ENCODE measurements at places on chromosomes 11 and 22. TPM values are rescaled to one million over a fixed set of nuclear protein-coding genes. Genes with fewer than 3 reads are reported as not detected.

DNA sequence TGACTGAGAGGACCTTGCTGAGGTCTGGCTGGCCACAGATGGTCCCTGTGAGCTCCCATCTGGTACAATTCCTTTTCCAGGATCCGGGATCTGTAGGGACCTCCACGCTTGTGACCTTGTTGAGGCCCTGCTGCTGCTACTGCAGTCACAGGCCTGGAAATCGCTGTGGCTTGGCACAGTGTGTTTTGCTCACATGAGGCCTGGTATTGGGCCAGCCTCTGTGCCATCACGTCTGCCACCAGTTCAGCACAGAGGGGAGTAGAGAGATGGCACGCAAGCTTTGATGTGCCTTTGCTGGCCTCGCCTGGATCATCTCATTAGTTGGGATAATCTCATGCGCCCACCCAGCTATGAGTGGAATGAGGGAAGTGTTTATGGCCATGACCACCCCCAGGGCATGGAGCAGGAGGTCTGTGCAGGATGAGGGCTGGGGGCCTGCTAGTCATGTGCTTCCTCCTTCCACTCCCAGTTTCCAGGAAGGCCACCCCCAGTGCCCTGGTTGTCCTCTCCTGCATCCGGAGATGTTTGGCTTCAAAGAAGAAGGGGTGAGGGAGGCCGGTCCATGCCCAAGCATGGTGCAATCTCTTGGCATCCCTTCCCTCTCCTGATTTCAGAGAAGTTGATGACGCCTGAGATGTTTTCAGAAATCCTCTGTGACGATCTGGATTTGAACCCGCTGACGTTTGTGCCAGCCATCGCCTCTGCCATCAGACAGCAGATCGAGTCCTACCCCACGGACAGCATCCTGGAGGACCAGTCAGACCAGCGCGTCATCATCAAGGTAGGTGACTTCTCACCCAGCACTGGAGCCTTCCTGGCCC, 22.4 kb downstream of the DERL3 start:
- no peak for DNase-seq

- no peak for DNase-seq
Observed at GRCh38 chr11:75689863-75690609, 21.2 kb upstream of the MAP6 start.

DNA sequence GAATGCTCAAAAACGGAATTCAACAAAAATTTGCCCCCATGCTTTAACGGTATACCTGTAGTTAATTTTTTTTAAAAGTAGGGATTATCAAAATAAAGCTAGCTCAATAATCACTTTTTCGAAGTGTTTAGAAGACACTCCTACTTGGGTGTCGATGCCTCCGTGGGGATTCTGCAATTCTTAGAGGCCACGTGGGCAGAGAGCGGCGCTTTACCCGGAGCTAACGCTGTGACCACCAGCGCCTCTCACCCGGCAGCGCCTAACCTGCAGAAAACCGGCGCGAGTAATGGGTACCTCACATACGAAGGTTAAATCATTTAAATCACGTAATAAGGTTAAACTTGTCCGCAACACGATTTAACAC, 583 bp downstream of the TAF1D start:
- no peak for DNase-seq

DNA sequence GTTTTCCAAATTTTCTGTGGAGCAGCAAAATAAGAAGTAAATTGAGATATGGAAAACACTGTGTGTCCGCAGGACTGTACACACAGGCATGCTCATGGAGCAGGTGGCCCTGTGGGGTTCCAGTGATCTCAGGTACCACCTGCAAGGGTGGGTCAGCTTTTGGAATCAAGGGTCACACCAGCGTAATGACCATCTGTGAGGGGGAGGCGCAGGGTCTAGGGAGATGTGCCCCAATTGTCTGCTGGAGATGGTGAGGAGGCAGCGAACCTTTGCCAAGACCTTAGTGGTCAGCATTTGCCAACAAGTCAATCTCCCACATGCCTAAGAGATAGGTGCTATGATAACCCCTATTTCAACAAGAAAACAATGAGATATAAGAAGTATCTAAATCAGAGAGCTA, 49.4 kb downstream of the SHANK2 start:
- no peak for DNase-seq

DNA sequence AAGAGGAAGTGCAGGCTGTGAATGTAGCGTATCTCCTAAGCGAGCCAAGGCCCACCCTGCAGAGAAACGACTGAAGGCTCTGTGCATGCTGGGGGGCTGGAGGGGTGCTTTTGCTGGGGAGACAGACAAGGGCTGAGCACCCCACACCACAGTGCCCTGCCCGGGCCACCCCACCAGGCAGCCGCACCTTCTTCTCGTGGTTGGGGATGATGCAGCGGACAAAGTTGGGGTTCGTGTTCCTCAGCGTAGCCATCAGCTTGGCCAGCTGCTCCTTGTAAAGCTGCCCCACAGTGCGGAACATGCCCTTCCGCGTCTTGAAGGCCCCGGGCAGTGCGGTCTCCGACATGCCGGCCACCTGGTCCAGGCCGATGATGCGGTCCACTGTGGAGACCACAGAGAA, 53.3 kb downstream of the APOL1 start:
- no peak for DNase-seq

GRCh38 chr11:93529707-93530467, 13.3 kb downstream of the SMCO4 start:
- DNase-seq = no peak

DNA sequence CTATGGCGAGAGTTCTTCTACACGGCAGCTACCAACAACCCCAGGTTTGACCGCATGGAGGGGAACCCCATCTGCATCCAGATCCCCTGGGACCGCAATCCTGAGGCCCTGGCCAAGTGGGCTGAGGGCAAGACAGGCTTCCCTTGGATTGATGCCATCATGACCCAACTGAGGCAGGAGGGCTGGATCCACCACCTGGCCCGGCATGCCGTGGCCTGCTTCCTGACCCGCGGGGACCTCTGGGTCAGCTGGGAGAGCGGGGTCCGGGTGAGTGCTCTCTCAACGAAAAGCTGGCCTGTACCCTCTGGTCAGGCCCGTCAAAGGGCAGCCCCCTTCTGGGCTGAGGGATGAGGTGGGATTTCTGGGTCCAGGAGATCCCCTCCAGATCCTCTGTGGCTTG, 15.9 kb upstream of the MAPK8IP1 start:
- no peak for DNase-seq

DNA sequence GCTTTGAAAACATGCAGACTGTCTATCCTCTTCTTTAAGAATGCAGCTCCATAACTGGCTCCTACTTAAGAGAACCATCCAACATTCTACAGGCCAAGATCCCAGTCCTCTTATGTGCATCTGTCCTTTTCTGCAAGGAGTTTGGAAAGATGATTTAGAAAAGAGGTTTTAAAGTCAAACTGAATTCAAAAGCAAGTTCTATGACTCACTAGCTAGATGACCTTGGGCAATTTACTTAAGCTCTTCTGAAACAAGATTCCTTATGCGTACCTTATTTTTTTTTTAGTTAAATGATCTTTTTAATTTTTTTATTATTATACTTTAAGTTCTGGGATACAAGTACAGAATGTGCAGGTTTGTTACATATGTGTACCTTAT, 29.2 kb downstream of the GUCY1A2 start:
- no peak for DNase-seq

DNA sequence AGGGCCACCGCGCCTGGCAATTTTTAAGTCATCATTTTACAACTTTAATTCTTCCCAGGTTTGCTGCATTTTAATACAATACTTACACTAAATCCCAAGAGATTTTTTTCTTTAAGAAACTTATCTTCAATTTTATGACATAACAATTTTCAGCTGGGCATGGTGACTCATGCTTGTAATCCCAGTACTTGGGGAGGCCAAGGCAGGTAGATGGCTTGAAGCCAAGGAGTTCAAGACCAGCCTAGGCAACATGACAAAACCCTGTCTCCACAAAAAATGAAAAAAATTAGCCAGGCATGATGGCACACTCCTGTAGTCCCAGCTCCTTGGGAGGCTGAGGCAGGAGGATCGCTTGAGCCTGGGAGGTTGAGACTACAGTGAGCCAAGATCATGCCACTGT, 38.8 kb downstream of the CLDN25 start:
- no peak for DNase-seq

- DNase-seq = no peak
Observed at GRCh38 chr22:32475468-32476010, 928 bp downstream of the FBXO7 start.

The TRIM64C gene
- not detected for total RNA-seq

The OR51I1 gene
- total RNA-seq = not detected

The PHOX2A gene
- not detected for total RNA-seq

The NRIP3 gene
- total RNA-seq = 24.0 TPM
